ENCODE measurements at places on chromosomes 7 and 10.

GRCh38 chr10:110744782-110745181, 100.6 kb downstream of the RBM20 start:
- no peak for DNase-seq

DNA sequence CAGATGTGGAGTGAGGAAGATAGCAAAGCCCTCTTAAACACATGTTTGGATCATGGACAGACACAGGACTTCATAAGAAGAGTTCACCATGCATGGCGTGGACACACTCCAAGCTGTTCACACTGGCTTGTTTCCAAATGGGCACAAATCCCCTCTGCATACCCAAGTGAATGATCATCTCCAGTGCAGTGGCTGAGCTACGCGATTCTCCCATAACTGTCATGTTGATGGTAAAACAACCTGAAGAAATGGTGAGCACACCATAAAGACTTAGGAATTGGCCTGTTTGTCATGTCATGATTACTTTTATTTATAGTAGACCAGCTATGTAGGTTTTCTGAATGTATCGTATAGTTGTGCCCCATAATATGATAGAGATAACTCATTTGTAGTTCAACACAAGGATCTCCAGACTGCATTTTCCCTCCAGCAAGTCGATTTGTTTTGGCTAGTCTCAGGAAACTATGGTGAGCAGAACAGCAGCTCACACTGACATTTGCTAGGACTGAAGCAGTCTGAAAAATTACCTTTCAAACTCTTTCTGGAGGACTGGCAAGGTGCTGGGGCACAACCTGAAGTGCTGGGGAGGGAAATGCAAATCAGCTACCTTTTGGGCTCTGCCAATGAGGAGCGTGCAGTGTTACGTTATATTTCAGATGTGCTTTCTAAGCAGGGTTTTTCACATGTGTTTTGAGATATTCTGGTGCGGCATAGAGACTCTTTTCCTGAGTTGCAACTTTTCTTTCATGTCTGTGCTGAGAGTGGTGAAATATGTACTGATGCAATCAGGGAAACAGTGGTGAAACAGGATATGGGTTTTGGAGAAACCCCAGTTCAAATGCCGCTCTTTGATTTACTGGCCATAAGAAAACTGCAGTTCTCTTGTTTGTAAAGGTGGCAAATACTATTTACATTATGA, 629.6 kb upstream of the DPP6 start:
- DNase-seq, result no peak

GRCh38 chr7:71472962-71473361, 341.0 kb downstream of the GALNT17 start:
- no peak for DNase-seq

- DNase-seq, result no peak
Observed at GRCh38 chr7:20310963-20311742, 19.5 kb upstream of the ITGB8 start.

GRCh38 chr10:117264782-117265181, 23.9 kb downstream of the SLC18A2 start:
- no peak for DNase-seq

DNA sequence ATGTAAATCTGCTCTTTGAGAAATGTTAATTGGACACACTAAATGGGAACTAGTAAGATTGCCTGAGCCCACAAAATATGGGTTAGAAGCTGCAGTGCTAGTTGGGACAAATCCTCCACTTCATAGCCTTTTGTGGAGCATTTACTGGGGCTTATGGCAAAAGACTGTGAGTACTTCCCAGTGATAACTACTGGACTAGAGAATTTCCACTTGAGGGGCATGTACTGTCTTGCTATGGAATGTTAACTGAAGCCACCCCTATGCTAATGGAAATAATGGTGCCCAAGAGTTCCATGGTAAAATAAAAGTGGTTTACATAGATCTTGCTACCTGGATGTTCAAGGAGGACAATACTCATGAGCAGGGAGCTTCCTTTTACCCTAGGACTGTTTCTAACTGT, 29.3 kb downstream of the AVL9 start:
- DNase-seq, result no peak

GRCh38 chr10:119863951-119864565, 8.6 kb downstream of the MCMBP start:
- no peak for DNase-seq

GRCh38 chr7:157425137-157425731, 88.4 kb downstream of the DNAJB6 start:
- DNase-seq, result no peak

- DNase-seq, result no peak
Observed at GRCh38 chr7:23347682-23348180, 48.6 kb downstream of the MALSU1 start.

DNA sequence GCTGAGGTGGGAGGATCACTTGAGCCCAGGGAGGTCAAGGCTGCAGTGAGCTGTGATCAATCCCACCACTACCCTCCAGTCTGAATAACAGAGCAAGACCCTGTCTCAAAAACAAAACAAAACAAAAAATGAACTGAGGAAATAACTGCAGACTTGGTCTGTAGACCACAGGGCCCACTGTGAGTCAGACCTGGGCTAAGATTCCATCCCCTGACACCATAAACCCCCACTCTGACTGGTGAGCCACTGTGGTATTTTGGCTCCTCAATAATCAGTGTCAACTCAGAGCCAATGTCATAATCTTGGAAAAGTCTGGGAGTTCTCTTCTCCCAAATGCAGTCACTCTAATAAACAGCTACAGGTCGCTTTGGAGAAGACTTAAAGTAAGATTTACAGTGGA, 24.0 kb upstream of the ERCC6 start:
- DNase-seq, result no peak

DNA sequence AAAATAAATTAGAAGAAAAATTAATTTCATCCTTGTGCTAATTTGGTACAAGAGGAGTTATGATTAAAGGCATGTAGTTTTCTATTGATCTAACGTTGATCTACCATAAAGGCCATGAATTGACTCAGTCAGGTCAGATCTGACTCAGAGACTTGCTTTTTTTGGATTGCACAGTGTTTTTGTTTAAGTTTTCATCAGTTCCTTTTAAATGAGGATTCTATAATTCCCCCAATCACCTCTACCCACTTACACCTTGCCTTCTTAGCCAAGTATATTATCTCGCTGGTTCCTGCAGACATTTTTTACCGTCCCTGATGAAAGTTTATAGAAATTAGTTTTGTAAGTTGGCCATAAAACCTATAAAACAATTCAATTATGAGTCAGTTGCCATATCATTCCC, 132.4 kb upstream of the PALS2 start:
- DNase-seq, result no peak

GRCh38 chr7:79410345-79410744, 43.1 kb downstream of the MAGI2 start:
- DNase-seq, result no peak

- no peak for DNase-seq
Observed at GRCh38 chr7:90994121-90994520, 270.1 kb upstream of the FZD1 start.

DNA sequence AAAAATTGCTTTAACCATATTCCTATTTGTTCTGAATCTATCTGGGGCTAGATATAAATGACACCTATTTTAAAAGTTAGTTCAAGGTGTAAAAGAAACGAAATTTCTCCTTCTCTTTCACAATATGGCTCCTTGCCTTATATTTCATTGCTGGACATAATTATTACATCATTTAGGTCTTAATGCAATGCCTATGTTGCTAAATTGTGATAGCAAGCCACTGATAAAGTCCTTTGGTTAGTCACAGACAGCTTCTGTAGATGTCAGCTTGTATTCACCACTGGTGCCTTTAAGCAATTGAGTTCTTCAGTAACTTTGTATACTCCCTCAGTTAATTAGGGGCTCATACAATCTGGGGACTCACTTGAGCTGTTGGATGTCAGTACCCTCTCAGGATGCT, 1236.6 kb downstream of the GATA3 start:
- DNase-seq, result no peak

DNA sequence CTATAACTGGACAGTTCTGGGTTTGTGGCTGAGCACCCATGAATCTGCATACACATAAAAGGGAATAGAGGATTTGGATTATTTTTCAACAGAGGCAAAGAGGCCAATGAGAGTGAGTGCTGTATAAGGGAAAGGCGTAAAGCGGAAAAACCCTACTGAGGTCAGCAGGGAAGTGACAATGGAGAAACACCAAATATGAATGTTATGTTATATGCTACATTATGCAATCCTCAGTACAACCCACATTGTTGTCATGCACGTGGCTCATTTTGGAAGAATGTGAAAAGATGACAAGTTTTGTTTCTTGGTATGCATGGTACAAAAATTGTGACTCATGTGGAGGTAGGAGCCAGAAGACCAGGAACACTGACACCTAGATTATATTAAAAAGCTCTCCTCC, 113.6 kb upstream of the AMPH start:
- DNase-seq, result no peak

DNA sequence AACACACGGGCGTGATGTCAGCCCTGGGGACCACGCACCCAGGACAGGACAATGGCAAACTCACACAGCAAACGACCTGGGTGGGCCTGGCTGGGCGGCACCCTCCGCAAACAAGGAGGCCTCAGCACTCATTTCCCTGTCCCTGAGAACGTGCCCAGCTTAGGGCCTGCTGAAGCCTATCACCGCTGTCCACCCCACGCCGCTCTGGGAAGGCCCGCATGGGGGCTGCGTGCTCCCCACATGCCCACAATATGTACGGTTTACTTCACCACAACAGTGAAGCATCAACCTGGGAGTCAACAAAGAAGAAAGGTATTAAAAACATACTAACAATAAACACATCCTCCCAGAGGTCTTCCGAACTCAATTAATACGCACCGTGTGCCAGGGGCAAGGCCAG, 12.2 kb downstream of the MAD1L1 start:
- no peak for DNase-seq

GRCh38 chr7:141710301-141710700, 2.1 kb downstream of the WEE2 start:
- DNase-seq, result no peak

GRCh38 chr10:104811166-104811565, 170.1 kb downstream of the SORCS3 start:
- DNase-seq, result no peak

DNA sequence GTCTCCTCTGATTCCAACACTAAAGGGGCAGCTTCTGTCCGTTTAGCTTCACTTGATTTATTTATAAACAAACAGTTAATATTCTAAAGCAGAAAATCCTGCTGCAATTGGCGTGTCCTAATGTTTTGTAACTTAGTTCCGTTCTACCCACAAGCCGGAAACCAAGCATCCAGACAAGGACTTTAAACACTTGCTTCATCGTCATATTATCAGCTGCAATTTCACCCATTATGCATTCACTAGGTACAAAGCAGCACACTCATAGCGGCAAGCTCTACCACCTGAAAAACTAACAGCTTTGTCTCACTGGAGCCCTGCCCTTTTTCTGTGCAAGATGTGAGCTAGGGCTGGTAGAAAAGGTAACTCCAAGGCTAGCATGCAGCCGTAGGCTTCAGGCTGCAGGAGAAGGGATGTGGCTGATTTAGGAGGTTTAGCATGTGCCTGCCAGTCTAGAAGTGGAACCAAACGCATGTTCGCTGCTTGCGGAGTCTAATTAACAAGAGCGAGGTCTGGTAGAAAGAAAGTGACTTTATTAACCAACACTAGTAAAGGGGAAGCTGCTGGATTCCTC, 43.7 kb upstream of the BPGM start:
- no peak for DNase-seq

GRCh38 chr10:19245889-19246752, 197.5 kb downstream of the MALRD1 start:
- no peak for DNase-seq

GRCh38 chr10:92574548-92575261, 812 bp upstream of the IDE start:
- DNase-seq, result no peak

DNA sequence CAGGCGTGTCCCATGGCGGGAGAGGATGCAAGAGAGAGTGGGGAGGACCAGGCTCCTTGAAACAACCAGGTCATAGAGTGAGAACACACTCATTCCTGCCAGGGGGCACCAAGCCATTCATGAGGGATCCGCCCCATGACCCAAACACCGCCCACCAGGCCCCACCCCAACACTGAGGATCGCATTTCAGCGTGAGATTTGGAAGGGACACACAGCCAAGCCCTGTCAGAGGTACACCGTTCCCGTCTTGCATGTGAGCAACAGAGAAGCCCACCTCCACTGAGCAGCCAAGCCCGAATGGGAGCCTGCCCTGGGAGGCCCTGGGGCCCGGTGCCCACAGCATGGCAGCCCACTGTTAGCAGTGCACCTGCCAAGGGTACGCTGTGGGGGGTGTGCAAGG, 7.9 kb upstream of the ARPC1B start:
- no peak for DNase-seq

GRCh38 chr10:70694418-70695141, 22.3 kb downstream of the ADAMTS14 start:
- DNase-seq, result no peak

GRCh38 chr10:110221721-110222261, 14.4 kb downstream of the MXI1 start:
- peak; percentile 57 for DNase-seq

- DNase-seq, result no peak
Observed at GRCh38 chr7:44664780-44665461, 58.5 kb downstream of the OGDH start.

- no peak for DNase-seq
Observed at GRCh38 chr7:105678811-105679495, 97.7 kb upstream of the EFCAB10 start.

- DNase-seq, result no peak
Observed at GRCh38 chr10:9091530-9092093, 1037.1 kb downstream of the GATA3 start.

GRCh38 chr7:114937446-114937845, 15.6 kb downstream of the MDFIC start:
- DNase-seq, result no peak

DNA sequence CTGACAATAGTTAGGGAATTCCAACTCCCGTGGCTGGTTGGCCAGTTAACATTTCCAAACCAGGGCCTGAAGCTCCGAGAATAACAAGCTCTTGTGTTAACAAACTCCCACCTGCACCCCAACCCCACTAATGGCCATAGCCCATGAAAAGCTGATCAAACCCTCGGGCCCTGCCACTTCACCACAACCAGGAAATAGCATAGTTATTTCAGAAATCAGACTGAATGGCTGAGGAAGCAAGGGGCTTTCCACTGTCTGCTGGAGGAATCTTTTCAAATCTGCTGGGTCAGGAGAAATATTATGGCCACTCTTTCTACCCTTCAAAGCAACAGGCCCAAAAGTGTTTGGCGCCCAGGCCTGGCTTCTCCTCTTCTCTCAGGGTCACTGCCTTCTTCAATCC, 145.6 kb downstream of the GLCCI1 start:
- no peak for DNase-seq

DNA sequence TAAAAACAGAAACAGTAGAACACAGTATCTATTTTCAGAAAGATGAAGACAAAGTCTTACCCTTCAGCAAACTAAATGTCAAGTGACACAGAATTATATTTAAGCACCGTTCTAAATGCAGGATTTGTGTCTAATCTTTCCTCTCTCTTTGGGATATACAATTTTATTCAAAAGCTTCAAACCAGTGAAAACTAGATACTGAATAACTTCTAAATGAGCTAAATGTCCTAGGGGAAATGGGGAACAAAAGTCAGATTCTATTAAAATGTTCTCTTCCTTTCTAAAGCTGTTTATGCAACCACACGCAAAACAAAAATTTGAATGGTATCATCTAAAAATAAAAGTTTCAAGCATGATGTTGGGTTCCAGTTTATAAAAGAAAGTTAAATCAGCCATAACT, 136.4 kb upstream of the AOAH start:
- DNase-seq, result no peak

GRCh38 chr7:2633538-2634266, 1.9 kb downstream of the TTYH3 start:
- DNase-seq, result peak; percentile 26

GRCh38 chr10:103493916-103494877, 692 bp downstream of the NEURL1 start:
- DNase-seq, result peak; percentile 33

- DNase-seq, result peak; percentile 28
Observed at GRCh38 chr7:94087664-94088352, 83.7 kb upstream of the BET1 start.

GRCh38 chr10:129937351-129937751, 26.7 kb downstream of the EBF3 start:
- DNase-seq, result no peak

Measured in activated gamma-delta T cell treated with Interleukin-2 at 50 U/mL for 16 hours (primary cell).